Esophagus squamous epithelium (tissue), 5 donors: ENCODE measurements at places on chromosomes 16 and 17.

GRCh38 chr17:55735731-55736405 lies 13.2 kb upstream of the TMEM100 start:
- no peak for DNase-seq

GRCh38 chr16:3047387-3047720 lies 993 bp downstream of the MMP25 start:
- no peak for DNase-seq

DNA sequence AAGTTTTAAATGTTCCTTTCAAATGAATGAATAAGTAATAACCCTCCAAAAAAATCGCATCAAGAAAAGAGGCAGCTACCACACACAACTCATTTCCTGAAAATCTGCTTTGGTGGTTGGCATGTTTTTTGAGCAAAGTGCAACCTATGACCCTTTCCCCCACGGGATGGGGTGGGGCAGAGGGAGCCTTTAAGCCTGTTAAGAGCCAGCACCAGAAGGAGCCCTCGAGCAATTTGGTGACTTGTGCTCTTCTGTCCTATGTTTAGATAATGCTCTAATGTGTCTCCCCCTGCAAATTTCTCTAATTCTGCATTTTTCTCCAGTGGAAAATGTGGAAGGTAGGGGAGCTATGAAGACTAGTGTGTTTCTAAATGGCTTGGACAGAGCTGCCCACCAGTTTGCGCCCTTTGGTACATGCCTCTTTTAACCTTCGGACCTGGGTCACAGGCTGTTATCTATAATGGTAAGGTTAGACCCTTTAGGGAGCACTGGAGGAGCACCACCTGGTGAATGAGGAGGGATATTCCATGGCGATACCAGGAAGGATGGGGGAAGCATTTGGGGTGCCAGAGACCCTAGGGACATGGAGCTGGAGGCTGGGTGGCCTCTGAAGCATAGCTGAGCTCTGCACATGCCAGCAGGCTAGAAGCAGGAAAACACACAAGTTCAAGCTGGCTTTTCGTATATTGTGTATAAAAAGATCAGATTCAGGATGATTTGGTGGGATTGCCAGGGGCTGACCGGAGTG lies 1.6 kb downstream of the PYCARD start:
- no peak for DNase-seq

GRCh38 chr16:50613964-50614474 lies 65.8 kb downstream of the NKD1 start:
- DNase-seq = no peak

GRCh38 chr16:24291932-24292331 lies 35.8 kb downstream of the CACNG3 start:
- DNase-seq = no peak
